Vagina (tissue), 2 donors: ENCODE measurements at places on chromosomes 5 and 9.

DNA sequence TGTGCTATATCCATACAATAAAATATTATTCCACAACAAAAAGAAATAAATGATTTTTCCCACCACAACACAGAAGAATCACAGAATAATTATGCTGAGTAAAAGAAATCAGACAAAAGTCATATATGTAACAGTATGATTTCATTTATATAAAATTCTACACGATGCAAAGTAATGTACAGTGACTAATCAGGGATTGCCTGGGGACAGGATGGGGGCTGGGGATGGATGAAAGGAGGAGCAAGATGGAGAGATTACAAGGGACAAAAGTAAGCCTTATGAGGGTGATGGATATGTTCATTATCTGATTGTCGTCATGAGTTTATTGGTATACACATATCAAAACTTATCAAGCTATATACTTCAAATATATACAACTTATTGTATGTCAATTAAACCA lies 154.0 kb downstream of the FBN2 start:
- no peaks in the 10 kb centered on the region for H3K36me3 ChIP-seq
- no peak for DNase-seq
- no peaks in the 10 kb centered on the region for H3K4me1 ChIP-seq
- no peaks in the 10 kb centered on the region for H3K27me3 ChIP-seq
- H3K4me3 ChIP-seq, result no peak overlapping the region

DNA sequence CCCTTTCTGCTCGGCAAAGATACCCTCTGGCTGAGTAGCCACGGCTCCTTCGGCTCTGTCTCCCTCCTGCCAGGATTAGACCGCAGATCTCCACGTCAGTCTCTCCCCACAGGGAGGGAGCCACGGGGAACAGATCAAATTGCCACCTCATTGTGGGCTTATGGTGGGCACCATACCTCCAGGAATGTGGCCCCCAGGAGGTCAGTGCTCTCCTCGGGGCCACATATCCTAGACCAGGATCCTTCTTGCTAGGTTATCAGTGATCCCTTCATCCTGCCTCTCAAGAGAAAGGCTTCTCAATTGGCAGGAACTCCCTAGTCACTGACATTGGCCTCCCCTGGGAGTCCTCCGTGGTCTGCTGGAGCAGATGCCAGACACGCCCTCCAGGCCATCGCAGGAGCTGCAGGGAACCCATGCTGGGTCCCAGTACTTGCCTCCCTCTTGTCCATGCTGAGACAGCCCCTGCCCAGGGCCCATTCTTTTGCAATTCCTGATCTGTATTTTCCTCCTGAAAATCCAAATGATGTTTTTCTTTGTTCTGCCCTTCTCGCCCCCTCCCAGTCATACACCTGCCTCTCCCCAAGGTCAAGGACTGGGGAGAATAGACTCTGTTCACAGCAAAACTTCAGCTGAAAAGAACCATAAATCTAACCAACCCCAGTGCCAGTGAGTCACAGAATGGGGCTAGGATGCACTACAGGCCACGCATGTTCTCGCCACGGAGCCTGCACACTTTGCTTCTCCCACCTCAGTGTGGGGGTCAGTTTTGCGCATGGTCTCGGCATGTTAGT lies 31.6 kb upstream of the ENHO start:
- H3K36me3 ChIP-seq, result no peaks in the 10 kb centered on the region
- H3K4me1 ChIP-seq, result peaks cover 18% of the 10 kb centered on the region
- no peak for DNase-seq
- no peaks in the 10 kb centered on the region for H3K27me3 ChIP-seq
- H3K4me3 ChIP-seq, result no peak overlapping the region

GRCh38 chr5:88883836-88884607 lies 1.0 kb upstream of the MEF2C start:
- H3K27ac ChIP-seq, result peak overlapping the region; percentile 89
- peak; percentile 92 for DNase-seq
- no peaks in the 10 kb centered on the region for H3K27me3 ChIP-seq
- peak overlapping the region; percentile 67 for H3K4me3 ChIP-seq

GRCh38 chr9:80951675-80952074 lies 737.7 kb downstream of the TLE1 start:
- no peaks in the 10 kb centered on the region for H3K36me3 ChIP-seq
- H3K4me1 ChIP-seq, result peaks cover 9% of the 10 kb centered on the region
- H3K27ac ChIP-seq, result no peak overlapping the region
- no peak for DNase-seq
- no peaks in the 10 kb centered on the region for H3K27me3 ChIP-seq
